ENCODE measurements at places on chromosomes 1 and 21.

DNA sequence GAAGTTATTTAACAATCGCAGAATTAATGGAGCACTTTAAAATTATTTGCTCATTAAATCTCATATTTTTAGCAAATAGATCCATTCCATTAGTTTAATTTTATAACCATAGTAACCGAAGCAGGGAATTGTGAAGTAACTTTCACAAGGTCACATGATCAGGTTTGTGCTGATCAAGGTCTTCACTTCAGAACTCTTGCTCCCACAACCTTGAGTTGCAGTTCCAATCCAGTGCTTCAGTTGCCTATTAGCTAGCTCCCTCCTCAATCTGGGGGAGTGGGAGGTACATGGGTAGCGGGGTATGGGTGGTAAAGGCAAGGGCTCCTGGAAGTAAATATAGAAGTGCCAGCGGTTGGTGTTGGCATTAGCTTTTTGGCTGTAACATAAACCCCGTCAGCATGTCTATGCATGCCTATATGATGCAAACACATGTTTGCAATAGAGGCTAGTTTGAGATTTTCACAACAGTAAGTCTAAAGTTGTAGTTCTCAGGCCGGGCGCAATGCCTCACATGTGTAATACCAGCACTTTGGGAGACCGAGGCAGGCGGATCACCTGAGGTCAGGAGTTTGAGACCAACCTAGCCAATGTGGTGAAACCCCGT, 5.8 kb downstream of the ATP5IF1 start:
- DNase-seq = no peak

DNA sequence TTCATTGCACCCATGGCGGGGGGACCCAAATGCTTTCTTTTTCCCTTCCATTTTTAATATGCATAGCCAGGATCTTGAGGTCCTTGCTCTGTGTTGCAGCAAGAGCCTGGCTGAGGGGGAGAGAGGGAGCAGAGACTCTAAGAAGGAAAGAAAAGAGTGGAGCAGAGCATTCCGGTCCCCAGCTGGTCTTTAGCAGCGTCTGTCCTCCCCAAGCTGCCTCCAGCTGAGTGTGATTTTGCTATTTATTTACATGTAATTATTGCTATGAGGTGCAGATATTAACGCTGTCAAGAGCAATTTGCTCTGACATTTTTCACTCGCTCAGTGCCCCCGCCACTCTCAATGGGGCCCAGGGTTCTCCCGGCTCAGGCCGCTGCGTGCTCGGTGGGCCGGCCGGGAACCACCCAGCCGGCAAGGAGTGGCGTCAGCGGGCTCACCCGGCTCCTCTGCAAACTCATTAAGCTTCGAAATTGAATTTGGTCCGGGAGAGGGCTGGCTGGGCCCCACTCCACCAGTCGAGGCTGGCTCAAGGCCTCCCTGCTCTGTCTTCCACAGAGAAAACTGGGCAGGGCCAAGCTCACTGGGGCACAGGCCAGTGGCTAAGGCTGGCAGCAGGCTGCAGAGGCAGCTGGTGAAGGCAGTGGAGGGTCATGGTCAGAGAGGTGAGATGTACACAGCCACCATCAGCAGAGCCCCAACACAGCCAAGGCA, 93.2 kb downstream of the PAX7 start:
- DNase-seq = peak; percentile 7

DNA sequence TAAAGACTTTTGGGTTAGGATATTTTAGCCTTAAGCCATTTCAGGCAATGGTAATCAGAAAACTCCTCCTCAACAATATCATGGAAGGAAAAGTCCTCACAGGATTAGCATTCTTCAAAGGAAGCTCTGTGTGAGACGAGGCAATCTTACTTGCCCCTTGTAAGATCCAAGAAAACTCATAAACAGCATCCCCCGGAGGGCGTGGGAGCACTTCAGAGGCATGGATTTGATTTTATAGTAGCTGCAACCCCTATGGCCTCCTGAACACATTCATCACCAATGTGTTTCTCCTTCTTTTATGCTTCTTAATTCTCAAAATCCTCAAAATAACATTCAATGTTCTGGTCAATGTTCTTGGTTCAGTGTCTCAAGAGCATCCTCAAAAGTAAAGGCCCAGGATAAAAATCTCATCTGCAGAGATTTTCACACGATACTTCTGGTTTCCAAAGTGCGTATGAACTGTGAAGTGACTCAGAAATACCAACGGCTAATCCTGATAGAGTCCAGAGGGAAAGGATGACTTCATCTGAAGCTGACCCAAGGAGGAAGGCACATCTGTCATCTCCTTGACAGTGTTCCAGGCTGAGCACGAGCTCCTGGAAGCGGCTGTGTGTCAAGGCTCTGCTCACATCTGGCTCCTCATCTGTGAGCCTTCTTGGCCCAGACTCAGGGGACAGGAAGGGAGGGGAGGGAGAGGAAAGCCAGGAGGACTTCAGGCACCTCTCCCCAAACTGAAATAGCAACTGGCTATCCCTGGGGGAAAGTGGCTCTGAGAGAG, 49.3 kb upstream of the PSEN2 start:
- no peak for DNase-seq

- no peak for DNase-seq
Observed at GRCh38 chr1:245260110-245260882, 105.5 kb downstream of the KIF26B start.

DNA sequence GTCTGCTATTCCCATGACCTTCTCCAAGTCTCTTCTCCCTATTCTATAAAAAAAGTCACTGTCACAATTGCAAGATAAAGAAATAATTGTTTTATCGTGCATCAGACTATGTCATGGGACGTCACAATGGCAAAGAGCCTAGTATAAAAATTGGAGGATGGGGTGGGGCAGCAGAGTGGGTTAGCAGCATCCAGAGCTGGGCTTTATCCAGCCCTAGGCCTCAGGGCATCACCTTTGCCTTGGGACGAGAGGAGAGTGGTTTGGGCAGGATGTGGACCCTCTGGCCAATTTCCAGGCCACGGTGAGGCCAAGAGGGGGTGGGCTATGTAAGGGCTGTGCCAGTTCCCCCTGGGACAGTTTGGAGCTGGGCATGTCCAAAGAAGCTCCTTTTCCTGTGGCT, 25.7 kb downstream of the WNT4 start:
- peak; percentile 56 for DNase-seq

GRCh38 chr1:175865041-175865766, 121.8 kb upstream of the TNR start:
- DNase-seq = peak; percentile 78

DNA sequence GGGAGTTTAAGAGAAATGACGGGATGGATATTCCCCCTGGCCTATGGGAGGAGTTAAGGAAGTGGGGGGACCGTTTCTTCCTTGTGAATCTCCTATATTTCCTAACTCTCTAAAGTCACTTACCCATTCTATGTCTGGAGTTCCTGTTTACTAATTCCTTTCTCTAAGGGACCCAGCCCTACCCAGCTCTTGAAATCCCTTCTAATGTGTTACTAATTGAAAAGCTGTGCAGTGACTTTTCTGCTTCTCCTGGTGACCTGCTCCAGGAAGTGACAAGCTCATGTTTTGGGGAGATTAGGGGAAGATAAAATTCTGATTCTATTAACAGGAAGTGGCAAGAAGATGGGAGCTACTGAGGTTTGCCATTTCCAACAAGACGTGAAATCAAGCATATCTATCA, 4.0 kb upstream of the SAMSN1 start:
- DNase-seq = no peak

- DNase-seq = no peak
Observed at GRCh38 chr21:44059710-44060109, 47.5 kb upstream of the PWP2 start.
